Fibroblast of upper back skin (primary cell): ENCODE measurements at places on chromosomes 4 and X.

GRCh38 chrX:51802917-51803688 is 59.9 kb downstream of the GSPT2 start:
- DNase-seq = peak; percentile 65

GRCh38 chr4:47270201-47270888 is 193.2 kb downstream of the COMMD8 start:
- DNase-seq = no peak

GRCh38 chr4:184940500-184940899 is 77.8 kb upstream of the HELT start:
- no peak for DNase-seq

DNA sequence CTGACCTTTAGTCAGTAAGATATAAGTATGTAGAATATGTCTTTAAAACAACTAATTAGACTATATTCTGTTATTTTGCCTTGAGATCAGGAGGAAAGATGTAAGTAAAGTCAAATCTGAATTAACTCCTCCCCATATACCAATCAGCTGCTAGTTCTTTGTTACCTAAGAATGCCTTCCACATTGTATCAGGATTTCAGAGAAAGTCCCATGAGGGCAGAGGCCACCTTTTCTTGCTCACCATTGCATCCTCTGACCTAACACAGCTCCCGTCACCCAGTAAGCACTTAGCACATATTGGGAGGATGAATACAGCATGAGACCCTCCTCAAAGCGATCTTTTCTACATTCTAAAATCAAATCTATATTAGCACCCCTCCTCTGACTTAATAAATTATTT is 87.0 kb downstream of the COL25A1 start:
- no peak for DNase-seq

- DNase-seq = no peak
Measured at GRCh38 chr4:151822331-151822730, 61.5 kb upstream of the GATB start.

DNA sequence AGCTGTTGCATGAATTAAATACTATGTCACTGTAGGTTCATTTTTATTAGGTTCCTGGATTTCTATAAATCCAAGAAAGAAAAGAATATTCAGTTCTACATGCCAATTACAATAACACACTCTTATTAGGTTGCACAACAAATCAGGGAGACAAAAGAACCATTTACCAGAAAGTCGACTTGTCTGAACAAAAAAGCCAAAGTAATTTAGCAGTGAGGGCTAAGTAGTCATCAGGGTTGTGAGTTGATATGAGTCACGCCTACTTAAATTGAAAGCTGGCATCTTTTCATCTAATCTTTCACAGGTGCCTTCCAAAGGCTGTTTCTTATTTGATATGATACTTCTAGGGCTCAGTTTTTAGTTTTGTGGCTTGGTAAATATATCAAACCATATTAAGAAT is 25.4 kb upstream of the GNRHR start:
- no peak for DNase-seq

DNA sequence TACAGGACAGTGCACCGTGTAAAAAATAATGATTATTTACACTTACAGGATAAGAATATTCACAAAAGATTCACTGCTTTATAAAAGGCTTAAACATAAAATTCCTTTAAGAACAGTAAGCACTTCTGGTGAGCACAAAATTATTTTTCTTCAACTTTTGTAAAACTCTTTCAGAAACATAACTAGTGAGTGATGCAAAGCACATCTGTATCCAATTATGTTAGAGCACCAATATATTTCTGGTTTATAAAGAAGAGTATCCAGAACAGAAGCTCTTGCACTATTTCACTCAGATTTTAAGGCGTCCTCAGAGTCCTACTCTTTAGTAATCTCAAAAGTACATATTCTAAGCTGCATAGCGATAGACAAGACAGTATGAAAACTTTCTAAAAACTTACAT is 276.0 kb downstream of the C4orf33 start:
- peak; percentile 41 for DNase-seq

GRCh38 chr4:47852136-47852535 is 14.3 kb upstream of the CORIN start:
- DNase-seq = peak; percentile 73

- DNase-seq = peak; percentile 22
Measured at GRCh38 chr4:108492816-108493595, 127.4 kb upstream of the RPL34 start.

DNA sequence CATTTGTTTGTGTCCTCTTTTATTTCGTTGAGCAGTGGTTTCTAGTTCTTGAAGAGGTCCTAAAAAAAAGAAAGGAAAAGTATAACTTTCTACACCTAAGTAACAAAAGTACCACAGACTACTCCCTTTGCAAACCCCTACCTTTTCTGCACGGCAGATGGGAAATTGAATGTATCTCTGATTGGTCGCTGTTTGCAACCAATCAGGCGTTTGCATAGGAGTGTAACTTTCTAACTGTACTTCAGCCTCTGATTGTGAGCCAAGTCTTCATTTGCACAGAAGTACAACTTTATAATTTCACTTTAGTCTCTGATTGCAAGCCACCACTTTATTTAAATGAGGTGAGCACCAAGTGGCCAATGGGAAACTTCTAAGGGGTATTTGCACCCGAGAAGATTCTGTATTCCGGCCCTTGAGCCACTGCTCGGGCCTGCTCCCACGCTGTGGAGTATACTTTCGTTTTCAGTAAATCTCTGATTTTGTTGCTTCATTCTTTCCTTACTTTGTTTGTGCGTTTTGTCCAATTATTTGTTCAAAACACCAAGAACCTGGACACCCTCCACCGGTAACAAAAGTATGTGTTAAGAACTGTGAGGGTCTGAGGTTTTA is 40.3 kb upstream of the FHL1 start:
- no peak for DNase-seq

GRCh38 chr4:76250962-76251361 is 559 bp upstream of the FAM47E start:
- no peak for DNase-seq

DNA sequence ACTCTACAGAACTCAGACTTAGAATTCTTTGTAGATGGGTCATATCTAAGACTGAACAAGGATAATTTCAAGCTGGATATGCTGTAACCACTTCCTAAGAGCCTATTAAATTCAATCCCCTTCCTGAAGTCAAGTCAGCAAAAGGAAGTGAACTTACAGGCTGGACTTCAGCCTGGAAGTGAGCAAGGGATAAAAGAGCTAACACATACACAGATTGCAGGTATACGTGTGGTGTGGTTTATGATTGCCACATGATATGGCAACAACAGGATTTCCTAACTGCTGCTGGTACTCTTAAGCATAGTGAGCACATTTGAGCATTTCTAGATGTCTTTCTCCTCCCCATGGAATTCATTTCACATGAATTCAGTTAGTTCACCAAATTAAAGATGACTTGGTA is 38.2 kb upstream of the UXT start:
- peak; percentile 10 for DNase-seq

DNA sequence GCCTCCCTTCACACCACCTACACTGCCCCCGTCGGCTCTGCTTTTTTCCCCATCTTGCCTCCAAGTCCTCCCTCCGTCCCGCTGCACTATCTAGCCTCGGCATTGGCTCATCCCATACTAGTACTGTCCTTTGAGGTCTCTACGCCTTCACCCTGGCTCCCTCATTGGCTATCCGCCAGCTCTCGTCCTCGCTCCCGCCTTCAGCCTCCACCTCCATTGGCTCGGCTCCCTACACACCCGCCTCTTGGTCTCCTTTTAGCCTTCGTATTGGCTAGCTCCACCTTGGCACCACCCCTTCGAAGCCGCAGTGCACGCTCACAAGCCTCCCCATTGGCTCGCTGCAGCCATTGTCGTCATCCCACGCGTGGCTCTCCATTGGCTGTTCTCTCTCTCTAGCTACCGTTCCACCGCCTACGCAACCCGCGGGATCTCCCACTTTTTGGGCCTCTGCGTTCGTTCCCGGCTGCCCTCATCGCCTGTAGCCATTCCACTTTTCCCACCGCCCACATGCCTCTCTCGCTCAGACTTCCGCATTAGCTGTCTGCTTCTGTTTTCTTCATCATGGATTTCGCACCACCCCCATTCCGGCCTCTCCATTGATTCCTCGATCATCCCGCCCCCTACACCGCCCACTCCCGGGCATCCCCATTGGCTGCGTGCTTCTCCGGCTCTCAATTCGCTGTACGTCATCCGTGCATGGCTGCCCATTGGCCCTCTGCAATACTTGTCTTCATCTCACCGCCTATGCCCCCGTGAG is 405 bp upstream of the PPP1R3F start:
- peak; percentile 98 for DNase-seq

GRCh38 chr4:78332976-78333375 is 218.6 kb upstream of the ANXA3 start:
- no peak for DNase-seq

GRCh38 chrX:113522814-113523213 is 682.2 kb upstream of the AMOT start:
- DNase-seq = no peak

DNA sequence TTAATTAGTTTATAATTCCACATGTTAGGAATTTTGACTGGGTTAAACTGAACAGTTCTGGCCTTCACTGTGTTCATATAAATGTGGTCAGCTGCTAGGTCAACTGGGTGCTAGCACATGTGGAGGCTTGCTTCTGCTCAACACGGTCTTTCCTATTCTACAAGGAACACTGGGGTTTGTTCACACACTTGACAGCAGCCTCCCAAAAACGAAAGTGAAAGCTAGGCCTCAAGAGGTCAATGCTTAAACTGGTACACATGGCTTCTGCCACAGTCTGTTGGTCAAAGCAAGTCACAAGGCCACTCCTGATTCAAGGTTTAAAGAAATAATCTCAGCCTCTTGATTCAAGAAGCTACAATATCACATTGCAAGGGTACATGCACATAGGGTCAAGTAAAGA is 126.5 kb downstream of the QDPR start:
- no peak for DNase-seq

- DNase-seq = peak; percentile 22
Measured at GRCh38 chr4:113057891-113058290, 8.4 kb downstream of the ANK2 start.

GRCh38 chr4:10466161-10466560 is 8.9 kb upstream of the ZNF518B start:
- DNase-seq = no peak

DNA sequence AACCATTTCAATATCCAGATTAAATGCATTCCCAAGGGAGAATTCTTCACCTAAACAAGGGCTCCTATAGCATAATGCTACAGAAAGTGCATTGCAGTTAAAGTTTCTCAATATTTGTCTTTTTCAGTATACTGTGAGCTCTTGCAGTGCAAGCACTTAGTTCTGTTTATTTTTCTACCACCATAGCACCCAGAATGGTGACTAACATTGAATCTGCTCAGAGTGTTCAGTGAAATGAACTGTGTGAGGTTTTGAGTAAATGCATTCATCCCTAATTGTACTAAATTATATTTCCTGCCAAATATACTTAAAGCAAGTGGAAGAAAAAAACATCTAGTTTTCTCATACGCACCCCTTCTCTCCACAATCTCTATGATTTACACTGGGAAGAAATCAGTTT is 383.9 kb downstream of the PCDH7 start:
- no peak for DNase-seq

GRCh38 chrX:18566748-18567147 is 105.2 kb downstream of the RS1 start:
- no peak for DNase-seq

DNA sequence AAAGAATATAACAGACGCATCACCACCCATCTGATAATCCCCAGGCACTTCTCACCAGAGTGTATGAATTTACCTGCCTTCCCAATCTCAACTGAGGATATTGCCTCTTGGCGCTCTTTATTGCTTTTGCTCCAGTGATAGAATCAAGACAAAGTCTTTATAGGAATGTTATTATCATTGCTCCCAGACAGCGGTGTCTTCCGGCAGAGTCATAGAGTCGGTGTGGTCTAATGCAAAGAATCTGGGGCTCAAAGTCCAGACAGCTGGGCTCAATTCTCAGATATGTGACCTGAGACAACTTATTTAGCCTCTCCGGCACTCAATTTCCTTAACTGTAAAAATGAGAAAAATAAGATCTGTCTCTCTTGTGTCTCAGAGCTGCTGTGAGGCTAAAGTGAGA is 106.1 kb upstream of the PAK3 start:
- DNase-seq = no peak

DNA sequence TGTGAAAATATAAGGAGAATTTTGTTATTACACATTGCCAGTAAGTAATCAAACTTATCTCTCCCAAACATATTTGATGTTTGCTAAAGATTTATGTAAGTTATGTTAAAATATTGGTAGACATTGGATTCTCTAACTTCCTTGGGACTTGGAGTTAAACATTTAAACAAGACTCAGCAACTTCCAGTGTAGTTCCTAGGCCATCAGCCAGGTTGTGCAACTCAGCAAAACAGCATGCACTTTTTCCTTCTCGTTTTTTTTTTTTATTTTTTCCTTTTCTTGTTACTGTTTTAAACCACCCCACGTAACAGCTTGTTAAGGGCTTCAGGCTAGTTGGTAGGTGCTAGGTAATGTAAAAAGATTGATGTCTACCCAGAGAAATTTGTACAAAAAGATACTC is 510.4 kb downstream of the ANKRD50 start:
- peak; percentile 46 for DNase-seq

GRCh38 chrX:39238006-39238405 is 436.7 kb downstream of the MID1IP1 start:
- no peak for DNase-seq

DNA sequence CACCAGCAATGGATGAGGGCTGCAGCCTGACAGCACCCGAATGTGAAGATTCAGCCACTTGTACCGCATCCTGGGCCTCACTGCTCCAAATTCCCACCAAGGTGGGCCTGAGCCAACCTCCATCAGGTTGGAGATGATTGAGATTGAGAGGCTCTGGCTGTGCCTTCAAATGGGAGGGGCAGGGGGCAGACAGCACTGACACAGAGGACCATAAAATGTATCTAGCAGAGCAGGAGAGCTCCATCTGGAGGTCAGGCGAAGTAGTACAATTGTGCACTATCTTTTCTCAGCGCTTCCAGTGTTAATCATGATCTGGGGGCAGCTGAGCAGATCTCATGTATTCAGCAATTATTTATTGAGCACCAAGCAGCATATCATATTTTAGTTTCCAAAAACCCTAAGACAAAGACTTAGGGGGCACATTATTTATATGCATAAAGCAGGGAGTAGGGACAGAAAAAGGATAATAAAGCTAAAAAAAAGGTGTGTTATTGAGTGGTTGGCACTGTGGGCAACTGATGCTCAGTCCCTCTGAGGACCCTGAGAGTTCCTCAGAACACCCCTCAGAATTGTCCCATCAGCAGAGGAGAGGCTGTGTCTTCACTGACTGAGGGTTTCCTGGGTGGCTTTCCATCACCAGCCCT is 31.6 kb upstream of the C1QTNF7 start:
- peak; percentile 61 for DNase-seq

- peak; percentile 93 for DNase-seq
Measured at GRCh38 chr4:8303485-8304281, 34.1 kb downstream of the HTRA3 start.

- DNase-seq = no peak
Measured at GRCh38 chr4:89287945-89288344, 19.7 kb downstream of the GPRIN3 start.

GRCh38 chrX:115911967-115912366 is 258.6 kb upstream of the AGTR2 start:
- DNase-seq = no peak
